CD4-positive, alpha-beta T cell treated with Interleukin-12 subunit alpha and Interleukin-12 subunit beta, for 1 hour (primary cell): ENCODE measurements at places on chromosomes 2 and 18.

DNA sequence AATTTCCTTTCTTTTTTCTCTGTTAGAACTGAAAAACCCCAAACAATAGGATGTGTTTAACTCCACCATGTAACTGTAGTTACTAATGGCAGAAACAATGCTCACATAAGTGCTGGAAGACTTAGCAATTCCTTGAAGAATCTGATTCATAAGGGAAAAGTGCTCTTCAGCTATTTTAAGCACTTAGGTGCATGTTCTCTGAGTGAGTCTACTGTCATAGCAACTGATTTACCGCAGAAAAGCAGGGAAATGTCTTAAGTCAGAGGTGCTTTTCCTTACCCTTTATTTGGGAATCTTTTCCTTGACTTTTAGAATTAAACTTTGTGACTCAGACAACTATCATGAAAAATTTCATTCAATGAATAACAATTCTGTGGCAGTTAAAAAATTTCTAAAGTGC lies 65.4 kb upstream of the NABP1 start:
- no peak for DNase-seq

DNA sequence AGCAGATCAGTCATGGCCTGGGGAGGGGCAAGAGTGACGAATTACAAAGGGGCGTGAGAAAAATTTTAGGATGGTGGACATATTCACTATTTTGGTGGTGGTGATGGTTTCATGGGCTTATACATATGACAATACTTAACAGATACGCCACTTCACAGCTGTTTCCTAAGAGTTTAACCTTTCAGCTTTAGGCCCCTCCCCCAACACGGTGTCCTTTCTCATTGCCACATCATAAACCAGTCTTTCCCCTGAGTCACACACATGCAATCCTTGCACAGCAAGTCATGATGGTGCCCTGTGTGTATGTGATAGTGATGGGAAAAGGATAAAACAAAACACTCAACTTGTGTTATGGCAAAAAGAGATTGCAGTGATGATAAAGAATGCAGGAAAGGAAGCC lies 47.6 kb upstream of the IL1R1 start:
- no peak for DNase-seq

DNA sequence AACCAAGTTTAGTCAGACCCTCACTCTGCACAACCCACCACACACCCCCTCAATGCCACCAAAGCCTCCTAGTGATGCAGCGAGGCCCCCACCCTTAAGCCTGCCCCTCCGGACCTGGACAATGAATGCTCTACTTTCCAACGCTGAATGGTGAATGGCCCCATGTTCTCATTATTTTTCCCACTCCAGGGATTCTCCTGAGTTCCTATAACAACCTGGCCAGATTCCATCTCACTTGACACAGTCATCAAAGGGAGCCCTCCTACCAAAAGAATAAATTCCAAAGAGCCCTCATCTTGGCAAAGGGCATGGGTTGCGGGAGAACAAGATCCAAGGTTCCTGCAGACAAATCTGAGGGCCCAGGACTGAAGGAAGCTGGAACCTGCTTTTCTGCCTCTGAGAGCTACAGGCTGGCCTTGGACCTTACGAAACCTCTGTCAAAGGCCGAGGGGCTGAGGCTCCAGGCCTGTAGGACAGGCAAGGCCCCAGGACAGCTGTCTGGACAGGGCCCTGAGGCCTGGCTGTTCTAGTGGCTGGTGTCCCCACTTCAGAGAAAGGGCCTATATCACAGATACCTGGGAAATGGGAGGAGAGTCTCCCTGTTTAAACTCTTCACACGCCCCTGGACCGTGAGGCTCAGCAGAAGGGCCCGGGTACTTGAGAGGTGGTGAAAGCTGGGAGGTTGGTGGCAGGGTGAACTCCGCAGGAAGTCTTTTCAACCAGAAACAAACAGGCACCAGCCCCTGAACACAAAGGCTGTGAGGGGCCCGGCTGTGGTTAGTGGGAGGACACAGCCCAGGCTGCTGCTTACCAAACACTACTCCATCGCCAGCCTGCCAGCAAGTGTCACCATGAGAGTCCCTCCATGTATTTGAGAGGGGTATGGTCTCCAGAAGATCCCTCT lies 27.3 kb downstream of the SFXN5 start:
- DNase-seq: no peak

GRCh38 chr18:55593888-55594287 lies 5.9 kb upstream of the TCF4 start:
- DNase-seq: no peak

DNA sequence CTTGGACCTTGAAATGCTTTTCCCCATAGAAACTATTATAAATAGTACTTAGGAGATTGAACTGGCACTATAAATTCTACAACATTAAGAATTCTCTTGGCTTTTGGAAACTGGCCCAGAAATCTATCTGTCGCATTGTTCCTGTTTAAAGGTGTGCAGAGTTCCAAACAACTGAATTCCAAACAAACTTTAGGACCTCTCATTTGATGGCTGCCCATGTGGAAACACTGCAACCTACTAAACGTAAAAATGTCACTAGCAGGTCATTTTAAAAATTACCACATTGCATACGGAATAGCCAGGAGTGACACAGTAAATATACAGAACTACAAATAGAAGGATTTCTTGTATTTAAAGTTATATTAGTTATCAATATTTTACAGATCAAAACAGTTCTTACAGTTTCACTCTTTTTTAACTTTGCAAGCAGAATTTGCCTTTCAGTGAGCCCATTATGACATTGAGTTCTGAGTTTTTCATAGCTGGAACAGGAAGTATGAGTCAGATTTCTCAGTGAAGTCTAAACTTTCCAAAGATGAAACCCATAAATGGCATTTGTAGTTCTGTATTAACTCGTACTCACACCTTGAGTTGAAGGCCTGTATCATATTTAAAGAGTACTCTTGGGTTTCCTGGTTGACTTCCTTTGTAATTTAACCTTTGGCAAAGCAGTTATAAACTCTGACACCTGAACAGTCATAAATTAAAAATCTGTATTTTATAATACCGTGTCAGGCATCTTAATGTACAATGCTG lies 142.3 kb upstream of the BOD1L2 start:
- peak; percentile 13 for DNase-seq

DNA sequence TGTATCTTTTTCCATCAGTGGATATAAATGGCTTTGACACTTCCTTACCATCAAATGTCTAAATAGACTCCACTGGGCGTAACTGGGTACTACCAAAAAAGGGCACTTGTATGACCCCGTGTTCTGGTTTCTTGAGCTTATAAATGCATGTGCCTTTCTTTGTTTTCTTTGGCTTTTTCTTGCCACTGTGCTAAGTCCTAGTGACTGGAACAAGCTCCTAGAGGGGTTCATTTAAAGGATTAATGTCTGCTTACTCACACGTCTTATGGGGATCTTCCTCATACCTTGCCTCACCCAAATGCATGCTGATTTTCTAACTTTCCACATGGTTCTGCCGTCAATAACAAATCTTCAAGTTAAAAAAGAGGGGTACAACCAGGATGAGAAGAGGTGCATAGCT lies 19.8 kb upstream of the ZNF532 start:
- DNase-seq: no peak

DNA sequence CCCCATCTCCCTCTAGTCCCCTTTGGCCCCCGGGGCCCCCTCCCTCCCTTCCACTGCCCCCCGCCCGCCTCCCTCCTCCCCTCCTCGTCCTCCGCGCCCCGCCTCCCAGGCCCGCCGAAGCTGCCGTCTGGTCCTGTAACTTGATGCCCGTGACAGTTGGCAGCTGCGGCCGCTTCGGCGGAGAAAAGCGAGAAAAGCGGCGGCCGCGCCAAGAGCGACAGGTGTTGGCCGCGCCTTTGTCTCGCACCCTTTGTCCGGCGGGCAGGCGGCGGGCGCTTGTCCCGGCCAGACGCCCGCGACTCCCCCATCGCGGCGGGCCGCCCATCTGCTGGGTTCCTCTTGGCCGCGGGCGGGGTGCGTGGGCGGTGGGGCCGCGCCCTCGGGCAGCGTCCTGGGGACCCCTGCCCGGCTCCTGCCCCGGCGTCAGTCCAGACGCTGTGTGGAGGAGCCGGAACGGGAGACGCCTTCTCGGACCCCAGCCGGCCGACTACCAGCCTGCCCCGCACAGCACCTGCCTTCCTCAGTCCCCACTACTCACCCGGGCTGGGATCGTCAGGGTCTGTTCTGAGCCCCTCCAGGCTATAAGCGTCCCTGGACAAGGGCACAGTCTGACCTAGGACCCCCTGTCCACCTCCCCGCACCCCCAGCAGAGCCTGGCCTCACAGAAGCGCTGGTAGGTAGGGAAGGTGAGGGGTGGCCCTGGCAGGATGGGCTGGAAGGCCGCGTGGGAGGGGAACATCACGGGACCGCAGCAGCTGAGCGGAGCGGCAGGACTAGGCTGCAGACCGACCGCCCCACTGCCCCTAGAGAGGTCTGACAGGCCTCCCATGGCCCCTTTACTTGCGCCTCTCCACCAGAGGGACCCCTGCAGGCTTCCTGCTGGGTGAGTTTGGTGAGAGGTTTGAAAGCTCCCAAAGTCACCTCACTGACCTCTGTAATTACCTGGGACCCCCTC lies 1.2 kb upstream of the HES6 start:
- DNase-seq: peak; percentile 30

- no peak for DNase-seq
Observed at GRCh38 chr18:67425672-67426071, 90.8 kb downstream of the DSEL start.

GRCh38 chr2:12584338-12584737 lies 132.4 kb upstream of the TRIB2 start:
- no peak for DNase-seq
